Stimulated activated CD4-positive, alpha-beta T cell treated with anti-CD3 and anti-CD28 coated beads, Interleukin-2, amount 100 ng/mL, for 24 hours (primary cell): ENCODE measurements at places on chromosomes 2 and 18.

DNA sequence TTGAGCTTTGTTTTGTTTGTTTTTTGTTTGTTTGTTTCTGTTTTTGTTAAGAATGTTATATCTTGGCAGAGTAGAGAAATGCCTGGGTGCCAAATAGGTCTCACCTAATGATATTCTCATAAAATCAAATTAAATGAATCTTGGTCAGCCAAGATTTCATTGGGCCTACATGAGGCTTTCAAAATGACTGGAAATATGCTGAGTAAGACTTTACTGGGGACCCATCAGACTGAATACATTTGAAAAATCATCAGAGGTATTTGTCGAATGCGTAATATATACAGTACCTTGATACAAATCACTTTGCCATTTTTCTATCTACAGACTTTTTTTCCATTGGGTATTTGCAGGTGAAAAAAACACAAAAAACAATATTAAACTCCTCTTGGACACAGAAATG, 480.8 kb downstream of the CDH2 start:
- DNase-seq, result no peak

GRCh38 chr2:108125581-108125980, 114.2 kb upstream of the SULT1C3 start:
- no peak for DNase-seq

DNA sequence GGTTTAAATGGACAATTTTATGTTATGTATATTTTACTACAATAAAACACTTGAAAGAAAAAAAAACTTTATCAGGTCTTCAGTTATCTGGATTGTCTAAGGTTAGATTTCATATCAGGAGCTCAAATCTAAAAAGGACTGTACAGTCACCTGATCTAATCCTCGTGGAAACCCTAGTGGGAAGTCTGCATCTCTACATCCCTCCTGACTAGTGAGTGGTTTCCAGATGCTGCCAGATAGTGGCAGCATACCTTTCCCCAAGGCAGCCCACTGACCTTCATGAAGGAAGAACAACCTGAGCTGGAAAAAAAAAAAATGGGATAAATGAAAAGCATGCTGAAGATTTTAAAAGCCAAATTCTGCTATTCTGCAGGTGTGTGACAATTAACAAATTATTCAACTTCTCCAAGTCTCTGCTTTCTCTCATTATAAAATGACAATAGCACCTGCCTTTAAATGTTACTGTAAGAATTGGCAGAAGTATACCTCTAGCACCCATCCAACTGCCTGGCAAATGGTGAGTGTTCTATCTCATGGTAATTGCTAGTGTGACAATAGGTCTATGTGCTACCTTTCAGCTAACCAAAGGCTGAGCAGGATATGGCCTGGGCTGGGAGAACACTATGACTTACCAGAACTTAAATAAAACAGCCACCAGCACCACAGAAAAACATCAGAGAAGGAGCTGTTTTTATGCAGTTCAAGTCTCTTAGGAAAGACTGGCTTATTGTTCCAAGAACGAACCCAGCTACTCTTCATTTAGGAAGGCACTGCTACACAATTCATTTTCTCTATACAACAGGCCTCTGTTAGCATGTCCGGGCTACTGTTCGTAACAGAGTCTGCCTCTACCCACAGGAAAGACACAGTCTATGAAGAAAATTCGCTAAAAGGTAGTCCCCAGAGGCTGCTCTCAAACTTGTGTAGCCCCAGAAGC, 8.6 kb downstream of the CLASP1 start:
- DNase-seq, result no peak

GRCh38 chr2:168814939-168815907, 12.8 kb downstream of the NOSTRIN start:
- DNase-seq, result no peak

- no peak for DNase-seq
Measured at GRCh38 chr2:12325806-12326205, 390.9 kb upstream of the TRIB2 start.

GRCh38 chr18:35695803-35696202, 114.3 kb downstream of the GALNT1 start:
- no peak for DNase-seq

GRCh38 chr2:210971431-210971830, 415.0 kb downstream of the CPS1 start:
- DNase-seq, result no peak

GRCh38 chr2:27049422-27050280, 1.8 kb upstream of the AGBL5 start:
- DNase-seq, result peak; percentile 72

DNA sequence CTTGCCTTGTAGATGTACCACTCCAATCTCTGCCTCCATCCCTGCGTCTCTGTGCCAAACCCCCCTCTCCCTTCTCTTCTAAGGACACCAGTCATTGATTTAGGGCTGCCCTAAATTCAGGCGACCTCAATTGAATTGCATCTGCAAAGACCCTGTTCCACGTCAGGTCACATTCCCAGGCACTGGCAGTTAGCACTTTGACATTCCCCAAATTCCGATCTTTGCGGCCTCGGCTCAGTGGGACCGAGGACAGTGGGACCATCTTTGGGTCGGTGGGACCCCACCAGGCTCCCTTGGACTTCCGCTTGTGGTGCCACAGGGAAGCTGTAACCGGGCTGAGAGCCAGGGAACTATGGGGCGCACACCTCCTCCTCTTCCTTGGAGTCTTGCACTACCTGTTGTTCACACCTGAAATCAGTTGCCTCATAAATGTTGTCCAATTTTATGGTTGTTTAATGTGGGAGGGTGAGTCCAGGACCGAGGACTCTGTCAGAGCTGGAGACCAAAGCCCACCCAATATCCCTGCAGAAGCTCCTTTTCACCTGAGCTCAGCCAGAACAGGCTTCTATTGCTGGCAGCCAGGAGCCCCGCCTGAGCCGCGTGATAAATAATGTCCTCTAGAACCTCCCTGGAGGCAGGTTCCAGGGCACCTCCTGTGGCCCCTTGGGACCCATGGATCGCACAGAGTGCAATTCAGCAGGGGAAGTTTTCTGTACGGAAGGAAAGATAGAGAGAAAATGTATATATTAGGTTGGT, 271.6 kb downstream of the EIPR1 start:
- DNase-seq, result no peak

GRCh38 chr2:41912776-41913175, 135.0 kb upstream of the PKDCC start:
- no peak for DNase-seq

DNA sequence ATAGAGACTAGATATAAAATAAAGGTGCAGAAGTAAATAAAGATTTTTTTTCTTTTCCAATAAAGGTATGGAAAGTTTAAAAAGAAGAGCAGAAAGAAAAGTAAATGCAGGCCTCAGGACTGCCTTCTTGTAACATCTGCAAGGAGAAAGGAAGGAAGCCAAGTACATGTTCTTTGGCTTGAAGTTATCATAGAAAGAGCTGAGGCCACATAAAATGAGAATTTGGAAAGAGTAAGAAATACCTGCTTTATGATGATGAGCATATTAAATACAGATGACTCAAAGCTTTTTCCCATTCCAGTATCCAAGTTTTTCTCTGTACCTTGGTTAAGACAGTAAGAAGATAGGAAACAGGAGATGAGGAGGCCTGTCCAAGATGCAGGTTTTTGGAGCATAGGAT, 25.3 kb upstream of the UBE2E3 start:
- DNase-seq, result no peak

- DNase-seq, result no peak
Measured at GRCh38 chr2:172448544-172449267, 21.3 kb downstream of the ITGA6 start.

GRCh38 chr2:29006092-29006979, 25.2 kb downstream of the TOGARAM2 start:
- DNase-seq, result no peak

- no peak for DNase-seq
Measured at GRCh38 chr2:21966139-21966538, 842.4 kb downstream of the TDRD15 start.

GRCh38 chr2:68200157-68200787, 42.6 kb downstream of the PNO1 start:
- DNase-seq, result no peak

DNA sequence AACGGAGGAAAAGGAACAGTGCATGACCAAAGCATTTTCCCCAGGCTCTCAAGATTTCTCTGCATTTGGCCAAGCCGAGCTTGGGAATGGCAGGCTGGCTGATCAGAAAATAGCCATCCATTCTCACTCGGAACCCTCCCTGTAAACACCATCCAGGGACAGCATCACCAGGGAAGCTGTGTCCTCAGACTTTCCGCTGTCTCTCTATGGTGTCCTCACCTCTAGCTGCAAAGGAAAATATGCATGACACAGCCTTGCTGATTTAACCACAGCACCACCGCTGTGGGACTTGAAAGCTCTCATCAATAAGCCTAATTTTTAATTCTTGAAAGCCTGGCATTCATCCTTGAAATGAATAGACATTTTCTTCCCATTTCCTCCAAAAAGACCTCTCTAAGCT, 311.7 kb downstream of the EIPR1 start:
- DNase-seq, result no peak

DNA sequence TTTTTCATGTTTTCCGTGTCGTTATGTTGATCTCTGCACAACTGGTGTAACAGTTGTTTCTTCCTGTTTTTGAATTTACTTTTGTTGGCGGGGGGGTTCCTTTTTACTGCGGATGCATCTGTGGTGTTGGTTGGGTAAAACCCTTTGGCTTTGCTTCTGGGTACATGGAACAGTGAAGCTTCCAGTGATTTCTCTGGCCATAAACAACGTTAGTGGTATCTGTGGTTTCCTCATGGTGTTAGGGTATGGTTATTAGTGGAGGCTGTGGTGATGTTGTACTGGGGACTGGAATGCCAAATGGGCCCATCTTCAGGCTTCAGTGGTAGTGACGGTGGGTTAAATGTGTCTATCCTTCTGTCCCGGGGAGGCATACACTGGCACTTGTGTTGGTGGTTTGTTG, 285.4 kb upstream of the ZNF804A start:
- no peak for DNase-seq

- no peak for DNase-seq
Measured at GRCh38 chr2:210730672-210731071, 174.3 kb downstream of the CPS1 start.

GRCh38 chr2:12059616-12060441, 313.4 kb downstream of the LPIN1 start:
- DNase-seq, result no peak

- no peak for DNase-seq
Measured at GRCh38 chr2:24771764-24772586, 21.2 kb downstream of the PTRHD1 start.

GRCh38 chr2:239144713-239144999, 256.2 kb downstream of the HDAC4 start:
- no peak for DNase-seq

DNA sequence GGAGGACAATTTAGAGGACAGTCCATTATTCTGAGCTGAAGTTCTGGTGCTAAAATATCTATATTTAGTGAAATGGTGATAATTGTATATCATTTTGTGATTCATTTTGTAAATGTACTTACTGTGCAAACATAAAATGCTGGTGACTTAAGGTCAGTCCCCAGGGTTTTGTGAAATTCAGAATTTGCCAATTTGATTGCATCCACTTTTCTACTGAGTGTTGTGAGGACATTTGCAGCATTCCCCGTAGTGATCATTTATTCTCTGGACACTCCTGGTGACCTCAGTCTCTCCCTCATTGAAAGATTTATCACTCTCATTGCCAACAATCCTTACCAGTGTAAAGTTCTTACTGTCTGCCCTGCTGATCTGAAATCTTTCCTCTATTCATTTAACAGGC, 98.2 kb downstream of the SOCS6 start:
- no peak for DNase-seq

GRCh38 chr2:105812180-105813044, 67.7 kb downstream of the NCK2 start:
- DNase-seq, result no peak

GRCh38 chr18:8735274-8735673, 29.9 kb downstream of the MTCL1 start:
- DNase-seq, result no peak

- DNase-seq, result no peak
Measured at GRCh38 chr2:104658904-104659591, 194.9 kb upstream of the POU3F3 start.

GRCh38 chr2:239143858-239144712, 256.7 kb downstream of the HDAC4 start:
- peak; percentile 27 for DNase-seq

DNA sequence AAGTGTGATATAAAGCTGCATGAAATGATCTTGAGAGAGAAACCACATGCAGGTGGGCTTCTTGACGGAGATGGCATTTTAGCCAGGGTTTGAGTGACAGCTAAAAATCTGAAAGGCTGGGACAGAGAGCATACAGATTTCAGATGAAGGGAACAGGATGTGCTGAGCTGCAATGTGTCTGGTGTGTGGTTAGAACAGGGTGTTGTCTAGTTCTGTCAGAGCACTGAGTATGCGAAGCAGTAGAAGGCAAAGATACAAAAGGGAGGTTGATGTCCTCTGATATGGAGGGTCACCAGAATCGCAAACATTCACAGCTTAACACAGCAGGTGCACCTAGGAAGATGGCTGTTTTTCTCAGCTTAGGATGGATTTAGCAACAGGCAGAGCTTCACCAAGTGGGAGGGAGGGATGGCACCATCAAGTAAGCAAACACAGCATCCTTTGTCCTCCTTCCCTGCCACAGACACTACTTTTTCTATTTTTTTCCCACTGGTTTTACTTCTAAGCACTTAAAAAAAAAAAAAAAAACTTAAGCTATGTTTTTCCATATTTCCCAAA, 182.5 kb downstream of the TMX3 start:
- no peak for DNase-seq

GRCh38 chr2:48284621-48285212, 245.2 kb upstream of the STON1 start:
- no peak for DNase-seq

DNA sequence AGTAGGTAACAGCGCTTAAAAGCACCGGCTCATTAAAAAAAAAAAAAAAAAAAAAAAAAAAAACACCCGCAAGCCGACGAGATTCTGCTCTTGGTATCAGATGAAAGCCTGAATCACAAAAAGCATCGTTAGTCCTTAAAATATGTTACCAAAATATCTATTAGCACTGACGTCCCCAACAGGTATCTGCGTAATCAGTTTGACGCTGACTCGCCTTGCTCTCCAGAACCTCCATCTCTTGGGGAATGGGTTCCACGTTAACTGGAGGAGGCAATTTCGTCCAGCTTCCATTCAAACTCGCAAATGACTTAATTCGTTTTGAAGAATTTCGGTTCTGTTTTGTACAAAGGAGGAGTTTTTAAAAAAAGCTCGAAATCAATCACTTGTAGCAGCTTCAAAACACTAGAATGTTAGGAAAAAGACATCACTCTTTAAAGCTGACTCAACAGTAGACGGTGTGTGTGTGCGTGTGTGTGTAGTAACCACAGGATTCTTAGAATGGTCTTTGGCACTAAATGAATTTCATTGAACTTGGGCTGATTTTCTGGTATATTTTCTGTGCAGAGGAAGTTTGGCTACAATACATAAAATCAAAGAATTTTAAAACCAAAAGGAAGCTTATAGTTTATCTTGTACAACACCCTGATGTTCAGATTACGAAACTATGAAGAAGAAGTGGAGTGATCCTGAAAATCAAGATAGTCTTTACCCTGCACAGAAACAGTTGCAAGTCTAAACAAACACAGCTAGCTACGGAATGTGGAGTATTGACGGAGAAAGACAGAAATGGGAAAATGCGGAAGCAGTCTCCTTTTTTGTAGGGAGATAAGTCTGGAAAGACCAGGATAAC, 1.1 kb upstream of the PGAP1 start:
- peak; percentile 66 for DNase-seq

GRCh38 chr2:164039270-164039669, 303.5 kb upstream of the FIGN start:
- DNase-seq, result no peak
